ENCODE measurements at places on chromosomes 4 and X. TPM values are rescaled to one million over a fixed set of nuclear protein-coding genes. Genes with fewer than 3 reads are reported as not detected.

Gene C4orf50
- total RNA-seq: under 0.01 TPM

Gene ERAS
- total RNA-seq: not detected

Gene DKK2
- total RNA-seq: 0.19 TPM

Gene CENPI
- 7.3 TPM for total RNA-seq

Gene ATP8A1
- 0.19 TPM for total RNA-seq

Gene ARAF
- 15.9 TPM for total RNA-seq

Gene EFHC2
- 0.28 TPM for total RNA-seq

Measured in regular cardiac myocyte (primary cell).